ENCODE measurements at places on chromosomes 6 and 20.
A peak's percentile ranks its signal among the peaks of the same experiment; 100 is the strongest.

GRCh38 chr6:37625591-37626374, 71.9 kb downstream of the MDGA1 start:
- DNase-seq, result no peak

- DNase-seq, result peak; percentile 86
Observed at GRCh38 chr6:29847871-29848630, 20.4 kb downstream of the HLA-G start.

DNA sequence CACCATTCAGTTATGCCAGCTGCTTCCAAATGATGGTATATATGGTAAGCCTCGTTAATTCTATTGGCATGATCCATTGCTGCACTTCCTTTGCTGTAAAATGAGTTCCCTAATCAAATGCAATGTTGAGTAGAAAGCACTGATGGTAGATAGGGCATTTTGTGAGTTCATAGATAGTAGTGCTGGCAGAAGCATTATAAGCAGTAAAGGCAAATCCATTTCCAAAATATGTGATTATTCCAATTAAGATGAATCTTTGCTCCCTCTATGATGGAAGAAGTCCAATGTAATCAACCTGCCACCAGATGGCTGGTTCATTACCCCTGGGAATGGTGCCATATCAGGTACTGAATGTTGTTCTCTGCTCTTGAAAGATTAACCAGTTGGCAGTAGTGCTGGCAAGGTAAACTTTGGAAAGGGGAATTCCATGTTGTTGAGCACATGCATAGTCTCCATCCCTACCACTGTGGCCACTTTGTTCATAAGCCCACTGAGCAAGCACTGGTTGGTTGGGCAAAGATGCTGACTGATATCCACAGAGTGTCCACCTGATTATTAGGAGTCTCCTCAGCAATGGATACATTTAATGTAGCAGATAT, 5.6 kb upstream of the TBPL1 start:
- no peak for DNase-seq

DNA sequence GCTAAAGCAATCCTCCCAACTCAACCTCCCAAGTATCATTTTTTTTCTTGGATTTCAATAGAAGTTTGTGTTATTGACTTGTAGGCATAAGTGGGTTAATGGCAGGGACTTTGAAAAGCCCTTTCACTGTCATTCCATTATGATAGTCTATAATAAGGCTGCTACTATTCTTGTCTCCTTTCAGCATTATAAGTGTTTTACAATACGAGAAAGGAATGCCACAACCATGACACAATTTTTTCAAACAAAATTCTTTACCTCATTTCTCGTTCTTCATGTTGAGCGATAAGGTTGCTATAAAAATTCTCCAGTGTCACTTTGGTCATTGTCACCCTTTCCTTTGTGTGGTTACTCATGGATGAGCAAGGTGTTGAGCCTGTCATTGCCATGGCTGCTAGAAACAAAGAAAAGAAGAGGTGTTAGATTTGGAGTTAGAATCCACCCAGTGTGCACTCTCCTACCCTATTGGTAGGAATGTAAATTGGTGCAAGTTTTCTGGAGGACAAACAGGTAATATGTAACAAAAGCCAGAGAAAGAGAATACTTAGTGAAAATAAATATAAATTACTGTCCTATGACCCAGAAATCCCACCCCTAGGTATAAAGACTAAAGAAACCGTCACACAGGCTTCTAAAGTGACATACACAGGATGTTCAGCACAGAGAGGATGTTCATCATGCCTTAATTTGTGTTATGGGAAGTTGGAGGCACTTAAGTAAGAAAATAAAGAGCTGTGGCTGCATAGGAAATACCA, 7.3 kb downstream of the STK38 start:
- DNase-seq, result no peak

GRCh38 chr20:38973107-38973506, 11.0 kb downstream of the DHX35 start:
- no peak for DNase-seq

GRCh38 chr6:121849477-121849876, 414.0 kb downstream of the GJA1 start:
- DNase-seq, result no peak

- DNase-seq, result no peak
Observed at GRCh38 chr20:60693496-60694133, 558.4 kb upstream of the CDH4 start.

- DNase-seq, result no peak
Observed at GRCh38 chr6:97687916-97688315, 404.9 kb upstream of the MMS22L start.

- DNase-seq, result no peak
Observed at GRCh38 chr20:43895235-43895634, 19.4 kb upstream of the TOX2 start.

DNA sequence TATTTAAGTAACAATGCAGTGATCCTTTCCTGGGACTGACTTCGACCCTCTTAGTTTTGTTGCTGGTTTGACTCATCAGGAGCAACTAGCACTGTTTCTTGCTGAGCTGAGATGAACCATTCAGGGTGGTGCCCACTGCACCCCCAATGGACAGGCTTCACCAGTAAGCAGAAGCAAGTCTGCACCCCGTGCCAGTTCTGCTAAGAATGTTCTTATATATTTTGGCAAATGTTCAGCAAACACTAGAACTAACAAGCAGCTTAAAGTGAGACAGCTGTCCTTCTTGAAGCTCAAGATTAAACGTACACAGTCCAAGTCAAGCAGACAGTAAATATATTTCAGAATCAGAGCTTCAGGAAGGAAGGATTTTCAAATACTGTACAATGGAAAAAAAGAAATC, 561.3 kb upstream of the CDH4 start:
- DNase-seq, result no peak

- no peak for DNase-seq
Observed at GRCh38 chr6:52562911-52563310, 13.9 kb downstream of the TRAM2 start.

DNA sequence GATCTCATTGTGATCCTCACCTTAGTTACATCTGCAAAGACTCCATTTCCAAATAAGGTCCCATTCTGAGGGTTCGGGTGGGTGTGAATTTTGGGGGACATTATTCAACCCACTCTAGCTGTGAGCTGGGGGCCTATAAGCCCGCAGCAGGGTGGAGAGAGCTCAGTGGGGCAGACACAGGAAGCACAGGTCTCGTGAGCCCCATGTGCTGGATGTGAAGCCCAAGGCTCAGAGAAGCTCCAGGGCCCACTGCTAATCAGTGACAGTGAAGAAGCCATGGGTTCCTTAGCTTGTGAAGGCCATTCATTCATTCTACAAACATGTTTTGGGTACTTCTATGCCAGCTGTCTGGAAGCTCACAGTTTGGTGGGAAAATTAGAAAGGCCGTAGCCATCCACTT, 47.5 kb downstream of the CHMP4B start:
- DNase-seq, result no peak

DNA sequence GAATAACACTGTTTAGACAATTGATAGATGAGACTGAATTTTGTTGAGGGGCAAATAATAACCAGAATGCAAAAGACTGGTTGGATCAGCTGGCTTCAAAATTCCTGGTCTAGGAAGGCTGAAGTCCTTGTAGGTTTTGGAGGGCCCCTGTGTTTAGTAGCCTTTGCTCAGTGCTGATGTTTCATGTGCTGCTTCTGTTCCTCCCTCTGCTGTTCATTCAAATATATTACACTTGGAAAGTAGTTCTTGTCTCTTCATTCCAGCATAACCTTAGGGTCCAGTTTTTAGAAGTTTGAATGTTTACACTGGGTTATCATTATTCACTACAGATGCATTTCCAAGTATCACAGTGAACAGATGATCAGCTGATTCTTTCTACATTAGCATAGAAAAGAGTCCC, 72.5 kb downstream of the FLRT3 start:
- DNase-seq, result no peak

DNA sequence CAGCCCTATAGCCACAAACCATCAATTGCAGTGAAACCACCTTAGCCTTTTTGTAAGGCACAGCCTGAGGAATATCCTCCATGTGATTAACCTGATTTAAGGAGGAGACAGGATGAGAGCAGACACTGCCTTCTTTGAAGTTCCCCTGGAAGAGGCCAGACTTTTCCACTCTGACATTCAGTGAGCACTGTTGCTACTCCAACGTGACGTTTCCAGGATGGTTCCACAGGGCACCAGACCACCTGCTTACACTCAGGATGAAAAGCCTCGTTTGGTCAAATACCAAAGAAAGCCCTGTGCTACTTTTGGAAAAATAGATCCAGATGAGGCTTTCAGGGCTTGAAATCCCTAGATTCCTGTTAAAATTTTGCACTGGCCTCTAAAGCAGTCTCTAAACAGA, 1102.1 kb upstream of the FLRT3 start:
- DNase-seq, result no peak

DNA sequence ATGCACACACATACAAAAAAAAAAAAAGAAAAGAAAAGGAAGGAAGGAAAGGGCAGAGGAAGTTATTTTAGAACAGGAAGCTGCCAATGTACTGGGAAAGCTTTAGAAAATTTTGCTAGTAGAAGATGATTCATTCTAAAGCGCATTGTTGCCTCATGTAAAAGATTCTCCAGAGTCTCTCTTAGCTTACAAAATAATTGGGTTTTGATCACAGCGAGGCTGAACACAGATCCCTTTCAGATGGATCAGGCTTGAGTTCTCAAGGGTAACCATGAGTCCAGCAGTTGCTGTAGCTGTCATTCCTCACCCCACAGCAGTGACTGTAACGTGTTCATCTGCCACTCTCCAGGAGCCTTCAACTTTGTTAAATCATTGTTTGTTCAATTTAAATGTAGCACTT, 81.9 kb downstream of the PHACTR2 start:
- DNase-seq, result no peak

GRCh38 chr6:91664327-91664959, 1077.6 kb upstream of the MAP3K7 start:
- DNase-seq, result no peak

GRCh38 chr20:62236200-62236599, 2.1 kb upstream of the OSBPL2 start:
- DNase-seq, result no peak

DNA sequence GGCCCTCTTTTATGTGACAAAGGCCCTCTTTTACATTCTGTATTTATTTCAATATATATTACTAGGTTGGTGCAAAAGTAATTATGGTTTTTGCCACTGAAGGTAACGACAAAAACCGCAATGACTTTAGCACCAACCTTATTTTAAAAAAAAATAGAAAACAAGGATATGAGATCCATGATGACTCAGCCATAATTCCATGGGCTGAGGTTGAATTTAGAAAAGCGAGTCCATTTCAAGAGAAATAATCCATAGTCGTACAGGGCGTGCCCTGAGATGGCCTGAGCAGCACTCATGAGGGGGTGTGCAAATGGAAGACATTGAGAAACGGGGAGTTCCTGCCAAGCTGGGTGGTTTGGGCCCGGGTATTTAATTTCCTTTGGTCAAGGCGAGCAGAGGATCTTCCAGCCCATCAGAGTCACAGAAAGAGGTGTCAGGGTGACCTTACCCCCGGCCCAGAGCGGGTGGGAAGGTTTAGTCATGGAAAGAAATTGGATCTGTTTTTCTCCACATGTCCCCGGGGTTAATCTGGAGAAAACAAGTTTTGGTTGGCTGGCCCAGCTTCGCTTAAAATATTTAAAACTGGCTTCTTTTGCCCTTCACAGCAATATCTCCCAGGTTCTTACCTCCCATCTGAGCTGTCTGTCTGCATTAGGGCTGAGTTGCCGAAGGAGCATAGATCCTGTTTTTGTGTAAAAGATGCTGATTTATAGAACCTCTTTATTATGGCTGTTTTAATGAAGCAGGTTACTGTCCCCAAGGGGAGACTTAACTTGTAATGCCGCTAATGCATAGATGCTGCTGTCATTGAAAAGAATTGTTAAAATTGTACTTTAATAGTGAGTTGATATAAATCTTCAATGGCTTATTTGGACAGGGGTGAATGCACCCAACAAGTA, 255.6 kb downstream of the PREX1 start:
- DNase-seq, result no peak

- no peak for DNase-seq
Observed at GRCh38 chr6:2222275-2222842, 23.0 kb downstream of the GMDS start.

DNA sequence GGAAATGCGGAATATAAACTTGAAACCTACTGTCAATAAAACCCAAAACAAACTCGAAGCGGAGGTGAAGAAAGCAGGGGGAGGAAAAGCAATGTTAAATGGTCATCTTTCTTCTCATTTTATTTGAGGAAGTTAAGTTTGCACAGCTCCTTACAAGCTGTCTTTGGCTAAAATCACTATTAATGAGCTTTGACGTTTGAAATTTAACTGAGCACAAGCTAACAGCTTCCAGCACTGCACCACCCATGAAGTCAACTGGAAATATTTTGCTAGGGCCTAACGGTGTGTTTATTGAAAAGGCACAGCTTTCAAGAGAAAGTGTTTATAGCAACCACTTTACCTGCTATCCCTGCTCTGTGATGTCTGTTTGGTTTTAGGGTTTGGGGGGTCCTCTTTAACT, 103.8 kb downstream of the PKHD1 start:
- DNase-seq, result no peak

- DNase-seq, result no peak
Observed at GRCh38 chr6:137724018-137724403, 143.0 kb upstream of the TNFAIP3 start.
